Panc1 (cell line): ENCODE measurements at places on chromosomes 12 and 14.

GRCh38 chr14:68958553-68958952 is 20.5 kb downstream of the ACTN1 start:
- no peak for DNase-seq

DNA sequence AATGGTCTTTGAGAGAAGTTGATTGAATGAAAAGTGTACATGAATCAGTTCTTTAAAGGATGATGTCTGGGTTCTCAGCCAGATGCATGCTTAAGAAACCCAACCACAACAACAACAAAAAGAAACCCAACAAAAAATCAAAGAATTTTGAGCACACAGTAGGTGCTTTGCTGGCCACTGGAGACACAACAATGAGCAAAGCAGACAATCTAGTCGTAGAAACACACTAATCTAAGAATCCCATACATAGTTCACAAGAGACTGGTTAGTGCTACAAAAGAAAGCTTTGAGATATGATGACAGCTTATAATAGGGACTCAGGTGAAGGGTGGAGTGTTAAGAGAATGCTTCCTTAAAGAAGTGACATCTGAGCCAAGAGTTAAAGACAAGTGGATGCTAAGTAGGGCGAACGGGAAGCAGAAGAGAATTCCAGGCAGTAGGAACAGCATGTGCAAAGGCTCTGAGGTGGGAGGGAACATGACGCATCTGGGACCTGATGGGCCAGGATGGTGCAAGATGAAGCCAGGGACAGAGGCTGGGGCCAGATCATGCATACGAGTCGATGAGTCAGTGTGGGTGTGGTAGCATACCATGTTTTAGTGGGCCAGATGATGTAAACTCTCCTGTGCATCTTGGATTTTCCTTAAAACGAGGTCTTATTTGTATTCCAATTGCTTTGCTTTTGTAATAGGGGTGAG is 4.6 kb upstream of the HIP1R start:
- no peak for DNase-seq

- DNase-seq, result no peak
Observed at GRCh38 chr12:130537655-130538054, 178.4 kb downstream of the RIMBP2 start.

DNA sequence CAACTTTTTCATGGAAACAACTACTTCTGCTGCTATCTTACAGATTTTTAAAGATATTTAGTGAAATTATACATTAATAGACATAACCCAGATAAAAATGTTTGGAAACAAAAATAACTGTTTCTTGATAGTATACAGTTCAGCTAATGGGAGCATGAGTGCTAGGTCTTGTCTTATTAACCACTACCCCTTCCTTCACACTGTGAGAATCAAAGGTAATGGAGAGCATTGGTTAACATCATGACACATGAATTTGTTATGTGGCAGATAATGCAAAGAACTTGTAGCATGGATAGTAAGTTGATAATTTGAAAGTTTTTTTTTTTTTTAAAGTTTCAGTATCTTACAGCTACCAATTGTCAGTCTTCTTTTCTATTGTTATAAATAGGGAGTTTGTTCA is 44.2 kb downstream of the CCDC91 start:
- DNase-seq, result no peak

- DNase-seq, result no peak
Observed at GRCh38 chr14:99931308-99931707, 133.9 kb upstream of the EVL start.

DNA sequence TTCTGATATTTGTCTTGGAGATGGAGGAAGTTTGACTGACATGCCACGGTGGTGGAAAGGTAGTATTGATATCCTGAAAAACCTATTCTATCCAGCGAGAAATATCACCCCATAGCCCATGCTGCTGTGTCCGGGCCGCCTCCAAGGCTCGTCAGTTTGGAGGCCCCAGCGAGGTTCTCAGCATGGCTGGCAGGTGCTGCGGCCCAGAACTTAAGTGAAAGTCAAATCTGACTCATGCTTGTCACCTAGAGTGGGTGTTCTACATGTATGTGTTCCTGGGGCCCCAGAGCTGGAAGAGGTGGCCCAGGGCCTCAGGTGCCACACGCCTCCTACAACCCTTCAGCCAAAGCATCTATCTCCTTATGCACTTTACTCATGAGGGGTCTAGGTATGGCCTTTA is 92.9 kb downstream of the GCH1 start:
- DNase-seq, result no peak

- no peak for DNase-seq
Observed at GRCh38 chr12:31029916-31030562, 43.6 kb upstream of the DDX11 start.

GRCh38 chr12:40229690-40230651 is 5.2 kb downstream of the LRRK2 start:
- no peak for DNase-seq

DNA sequence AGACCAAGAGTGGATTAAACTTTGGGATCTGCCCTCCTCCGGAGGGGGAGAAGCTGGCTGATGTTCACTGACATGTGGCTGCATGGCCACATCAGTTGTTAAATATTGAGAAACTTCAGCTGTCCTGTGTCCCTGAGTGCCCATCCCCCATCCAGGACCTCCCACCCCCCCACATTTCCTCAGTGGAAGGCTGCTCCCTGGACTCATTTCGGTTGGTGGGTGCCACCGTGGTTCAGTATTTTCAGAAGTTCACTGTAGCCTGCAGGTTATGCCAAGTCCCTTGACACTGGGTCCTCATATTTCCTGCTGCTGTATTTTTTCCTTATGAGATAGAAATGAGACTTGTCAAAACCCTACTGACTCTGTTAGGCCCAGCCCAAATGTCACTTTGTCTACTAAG is 302.4 kb downstream of the CACNA1C start:
- no peak for DNase-seq

- no peak for DNase-seq
Observed at GRCh38 chr14:93035917-93036651, 79.6 kb downstream of the ITPK1 start.
